Left colon (tissue), 2 donors: ENCODE measurements at places on chromosomes 2 and 18. TPM values are rescaled to one million over a fixed set of nuclear protein-coding genes. Genes with fewer than 3 reads are reported as not detected.

C1GALT1C1L gene
- not detected for total RNA-seq

CAVIN2 gene
- 9.6 TPM for total RNA-seq

CKAP2L gene
- total RNA-seq, result 1.4 TPM

C2orf72 gene
- total RNA-seq, result 42.6 TPM

GPR75 gene
- total RNA-seq, result 2.0 TPM

SCN2A gene
- not detected for total RNA-seq

LRATD1 gene
- 136 TPM for total RNA-seq

SKOR2 gene
- total RNA-seq, result not detected

NIFK gene
- 28.6 TPM for total RNA-seq

ST8SIA3 gene
- 0.03 TPM for total RNA-seq

MROH2A gene
- not detected for total RNA-seq

IL1RL2 gene
- total RNA-seq, result 1.2 TPM

PTPRN gene
- total RNA-seq, result 1.9 TPM

DLX1 gene
- total RNA-seq, result not detected

COLEC11 gene
- 1.2 TPM for total RNA-seq

RTP5 gene
- not detected for total RNA-seq

CHRNA1 gene
- 3.5 TPM for total RNA-seq

RNF144A gene
- 21.2 TPM for total RNA-seq

EGR4 gene
- not detected for total RNA-seq

TDRD15 gene
- not detected for total RNA-seq

IL36B gene
- total RNA-seq, result not detected

SERPINB12 gene
- total RNA-seq, result not detected

POLR1A gene
- 18.4 TPM for total RNA-seq
